Right renal pelvis (tissue), 4 donors: ENCODE measurements at places on chromosomes 2 and 18. TPM values are rescaled to one million over a fixed set of nuclear protein-coding genes. Genes with fewer than 3 reads are reported as not detected.

CRYGC gene
- polyA plus RNA-seq = not detected

GRCh38 chr18:32775628-32776027, 2.8 kb upstream of the KLHL14 start:
- DNase-seq = no peak

GRCh38 chr2:140457483-140457882, 1673.3 kb downstream of the LRP1B start:
- peak; percentile 5 for DNase-seq

DNA sequence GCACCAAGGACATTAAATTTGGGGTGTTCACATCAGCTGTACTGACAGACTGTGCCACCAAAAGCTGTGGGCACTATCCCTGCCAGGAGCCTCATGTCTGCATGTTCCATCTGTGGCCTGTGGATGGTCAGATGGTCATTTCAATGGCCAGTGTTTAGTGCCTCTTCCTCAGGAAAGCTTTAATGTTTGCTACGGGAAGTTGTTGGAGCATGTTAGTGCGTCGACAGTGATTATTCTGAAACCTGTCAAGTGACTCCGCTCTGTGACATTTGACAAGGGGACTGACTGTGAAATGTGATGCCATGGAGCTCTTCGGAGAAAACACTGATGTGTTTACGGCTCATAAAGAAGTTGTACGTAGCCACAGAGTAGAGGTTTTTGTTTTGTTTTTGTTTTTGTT, 18.7 kb upstream of the RGPD4 start:
- DNase-seq = no peak

DNA sequence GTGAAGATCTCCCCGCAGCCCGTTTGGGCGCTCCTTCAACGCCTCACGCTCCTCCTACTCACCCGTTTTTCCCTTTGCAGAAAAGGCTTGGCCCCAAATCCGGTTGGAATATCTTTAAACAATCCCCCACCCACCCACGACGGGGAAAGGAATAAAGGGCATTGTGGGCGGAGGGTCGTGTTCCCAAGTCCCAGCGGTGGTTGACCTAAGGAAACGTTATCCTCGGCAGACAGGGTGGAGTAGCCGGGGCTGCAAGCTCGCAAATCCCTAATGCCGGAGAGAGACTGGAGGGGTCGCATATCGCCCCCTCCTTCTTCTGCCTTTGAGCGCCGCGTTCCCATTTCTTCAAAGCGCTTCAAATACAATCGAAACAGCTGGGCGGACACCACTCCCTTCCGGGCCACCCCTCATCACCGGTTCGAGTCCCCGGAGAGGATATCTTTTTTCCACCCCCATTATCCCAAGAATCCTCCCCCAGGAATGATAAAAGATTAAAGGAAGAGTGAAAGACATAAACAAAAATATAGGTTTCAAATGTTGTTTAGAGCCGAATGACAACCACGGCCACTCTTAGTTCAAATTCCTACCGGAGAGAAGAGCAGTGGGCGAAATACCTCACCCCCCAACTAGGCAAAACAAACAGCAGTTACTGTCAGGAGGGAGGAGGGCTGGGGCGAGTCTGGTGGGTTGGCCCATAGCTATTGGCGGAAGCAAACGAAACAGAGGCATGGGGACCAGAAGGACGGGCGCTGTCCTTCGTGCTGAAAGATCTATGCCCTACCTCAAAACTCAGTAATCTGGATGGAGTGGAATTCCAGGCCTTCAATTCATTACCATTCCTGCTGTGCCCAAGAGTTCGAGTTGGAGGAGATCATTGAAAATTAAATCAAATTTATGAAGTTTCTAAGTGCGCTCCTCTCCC, 2.8 kb upstream of the GAD1 start:
- DNase-seq = no peak

FAM237A gene
- not detected for polyA plus RNA-seq

FLACC1 gene
- 1.4 TPM for polyA plus RNA-seq

DNA sequence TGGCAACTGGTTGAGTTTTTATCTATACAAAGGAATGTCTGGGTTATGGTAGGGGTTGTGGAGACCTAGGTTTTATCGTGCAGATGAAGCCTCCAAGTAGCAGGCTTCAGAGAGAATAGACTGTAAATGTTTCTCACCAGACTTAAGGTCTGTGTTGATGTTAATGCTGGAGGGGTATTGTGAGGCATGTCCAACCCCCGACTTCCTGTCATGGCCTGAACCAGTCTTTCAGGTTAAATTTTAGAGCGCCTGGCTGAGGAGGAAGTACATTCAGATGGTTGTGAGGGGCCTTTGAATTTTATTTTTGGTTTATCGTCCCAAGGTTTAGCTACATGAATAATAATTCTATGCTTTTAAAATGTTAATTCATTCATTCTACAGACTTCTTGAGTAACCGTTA, 435.1 kb downstream of the DLGAP1 start:
- DNase-seq = no peak

DNA sequence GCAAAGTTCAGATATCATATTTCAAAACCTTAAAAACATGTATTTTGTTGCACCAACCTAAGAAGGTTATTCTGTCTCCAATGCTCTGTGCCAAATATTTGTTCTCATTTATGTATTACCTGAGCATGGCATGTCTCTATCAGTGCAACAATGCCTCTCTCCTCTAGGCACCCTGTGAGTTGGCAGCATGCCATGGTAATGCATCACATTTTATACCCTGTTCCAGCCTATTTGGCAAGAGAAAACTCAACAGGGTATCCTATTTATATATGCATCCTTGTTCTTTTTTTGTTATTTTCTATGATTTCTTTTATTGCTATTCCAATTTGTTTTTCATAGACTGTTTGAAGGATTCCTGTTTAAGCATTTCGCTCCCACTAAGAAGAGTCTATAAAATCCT, 126.3 kb upstream of the NRXN1 start:
- DNase-seq = no peak

DNA sequence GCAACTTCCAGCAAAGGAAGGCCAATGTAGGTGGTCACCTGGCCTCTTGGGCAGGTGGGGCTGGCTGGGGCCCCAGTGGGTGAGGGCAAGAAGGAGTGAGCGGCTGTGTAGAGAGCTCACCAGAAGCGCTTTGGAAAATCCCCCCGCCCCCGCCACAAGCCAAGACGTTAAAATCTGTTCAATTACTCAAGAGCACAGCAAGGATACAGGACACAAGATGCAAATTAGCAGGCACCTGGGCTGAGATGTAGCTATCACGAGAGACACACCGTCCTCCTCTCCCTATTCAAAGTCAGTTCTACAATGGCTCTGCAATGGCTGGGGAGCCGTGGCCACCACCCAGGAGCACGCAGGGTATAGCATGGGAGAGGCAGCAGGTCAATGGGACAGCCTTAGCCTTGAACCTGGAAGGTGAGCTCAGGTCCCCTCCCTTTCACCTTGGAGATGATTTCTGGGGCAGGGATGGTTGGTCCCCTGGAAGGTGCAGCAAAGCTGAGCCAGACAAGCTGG, 38.5 kb upstream of the GPR17 start:
- DNase-seq = no peak

TUBA4B gene
- 0.90 TPM for polyA plus RNA-seq

GRCh38 chr2:46167924-46168323, 129.3 kb upstream of the EPAS1 start:
- no peak for DNase-seq

GRCh38 chr2:73297151-73297559, 3.8 kb upstream of the EGR4 start:
- DNase-seq = no peak

COLEC12 gene
- polyA plus RNA-seq = 30.0 TPM

DPP10 gene
- polyA plus RNA-seq = 13.4 TPM

DNA sequence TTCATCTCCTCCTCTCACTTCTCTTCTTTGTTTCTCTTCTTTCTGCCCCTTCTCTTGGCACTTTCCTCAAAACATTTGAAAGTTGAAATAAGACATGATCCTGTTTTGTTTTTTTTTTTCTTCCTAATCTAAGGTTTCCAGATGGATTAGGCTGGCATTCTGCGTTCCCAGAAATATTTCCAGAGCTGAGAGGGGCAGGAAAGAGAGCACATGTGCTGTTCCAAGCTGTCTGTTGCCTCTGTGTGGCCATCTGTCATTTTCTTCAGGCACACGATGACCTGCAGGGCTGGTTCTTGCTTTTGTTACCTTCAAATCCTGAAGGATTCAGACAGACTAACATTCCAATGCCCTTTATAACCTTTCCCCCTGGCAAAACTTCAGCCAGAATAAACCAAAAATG, 142.9 kb downstream of the RNF144A start:
- DNase-seq = no peak

DNA sequence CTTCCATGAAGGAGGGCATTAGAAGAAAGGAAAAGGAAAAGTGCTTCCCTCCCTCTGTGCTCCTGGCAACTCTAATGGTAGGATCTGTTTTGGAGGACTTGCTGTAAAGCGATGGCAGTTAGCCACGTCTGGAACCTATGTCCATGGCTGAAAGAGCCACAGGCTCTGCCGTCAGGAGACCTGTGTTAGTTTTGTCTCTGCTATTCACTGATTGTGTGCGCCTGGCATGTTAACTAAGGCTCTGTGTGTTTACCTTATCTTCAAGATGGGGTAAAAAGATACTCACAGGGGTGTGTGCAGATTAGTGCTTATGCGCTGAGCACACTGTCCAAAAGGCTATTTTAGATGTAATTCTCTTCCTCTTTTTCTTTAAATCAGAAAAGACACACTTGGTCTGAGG, 109.8 kb upstream of the LTBP1 start:
- DNase-seq = no peak

- DNase-seq = no peak
These were observed 52.3 kb downstream of the RAB10 start for GRCh38 chr2:26086155-26086637.

CHST9 gene
- 4.6 TPM for polyA plus RNA-seq
